ENCODE measurements at places on chromosomes 3 and 15.
A peak's percentile ranks its signal among the peaks of the same experiment; 100 is the strongest.

DNA sequence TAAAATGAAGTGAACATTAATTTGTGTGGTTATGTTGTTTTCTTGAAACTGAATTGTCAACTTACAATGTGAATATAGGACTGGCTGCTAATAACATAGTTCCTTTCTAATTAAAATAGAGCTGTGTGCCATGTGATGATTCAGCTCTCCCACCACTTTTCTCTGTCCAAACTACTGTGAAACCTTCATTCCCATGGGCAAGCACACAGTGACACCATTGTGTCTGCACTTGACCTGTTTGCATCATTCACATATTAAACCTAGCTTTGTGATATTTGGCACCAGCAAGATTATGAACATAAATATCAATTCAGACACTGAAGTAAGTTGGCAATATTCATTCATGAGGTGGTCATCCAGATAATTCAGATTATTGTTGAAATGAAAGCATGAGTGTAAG lies 78.8 kb upstream of the TCF12 start:
- no peak for DNase-seq

GRCh38 chr15:47987908-47988532 lies 132.8 kb upstream of the SLC24A5 start:
- DNase-seq = peak; percentile 51

DNA sequence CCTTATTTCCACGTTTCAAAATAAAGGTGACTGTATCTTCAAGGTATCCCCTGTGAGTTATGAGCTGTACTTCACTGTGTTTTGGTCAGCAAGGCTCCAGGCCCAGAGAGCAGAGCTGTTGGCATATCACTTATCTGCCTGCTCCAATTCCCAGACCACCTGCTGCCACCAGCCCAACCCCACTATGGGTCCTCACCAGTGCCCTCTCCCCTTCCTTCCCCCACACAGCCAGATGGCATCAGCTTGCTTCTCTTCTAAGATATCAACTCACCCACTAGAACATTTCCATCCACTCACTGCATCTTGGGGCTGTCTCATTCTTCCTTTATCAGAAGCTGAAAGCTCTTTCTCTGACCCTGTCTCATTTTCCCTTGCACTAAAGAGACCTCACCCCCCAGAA lies 136.9 kb upstream of the EIF1B start:
- DNase-seq = no peak

GRCh38 chr15:64987136-64987535 lies 2.6 kb downstream of the SPG21 start:
- no peak for DNase-seq

DNA sequence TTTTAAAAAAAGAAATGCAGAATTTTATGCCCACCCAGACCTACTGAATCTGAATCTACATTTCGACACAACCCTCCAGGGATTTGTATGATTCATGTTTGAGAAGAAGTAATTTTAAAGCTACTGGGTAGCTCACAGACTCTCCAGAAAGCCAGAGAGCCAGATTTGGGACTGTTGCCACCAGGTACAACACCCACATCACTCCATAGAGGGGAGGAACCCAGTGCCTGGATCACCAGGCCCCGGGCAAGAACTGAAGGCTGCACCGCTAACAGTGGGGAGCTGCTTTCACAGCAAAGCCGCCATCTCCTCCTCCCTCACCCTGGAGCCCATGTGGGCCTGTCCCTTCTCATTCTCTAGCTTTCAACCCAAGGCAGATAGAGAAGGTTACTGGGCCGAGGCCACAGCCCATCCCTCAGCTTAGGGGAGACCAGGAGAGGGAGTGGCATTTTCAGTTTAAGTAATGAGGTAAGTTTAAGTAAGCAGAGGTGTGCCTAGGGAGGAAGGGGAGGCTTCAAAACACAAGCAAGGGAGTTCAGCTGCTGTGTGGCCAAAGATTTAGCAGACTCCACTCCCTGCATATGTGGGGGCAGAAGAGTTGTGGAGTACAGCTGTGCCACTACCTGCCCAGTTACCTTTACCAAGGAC lies 109.8 kb downstream of the IL12A start:
- no peak for DNase-seq

DNA sequence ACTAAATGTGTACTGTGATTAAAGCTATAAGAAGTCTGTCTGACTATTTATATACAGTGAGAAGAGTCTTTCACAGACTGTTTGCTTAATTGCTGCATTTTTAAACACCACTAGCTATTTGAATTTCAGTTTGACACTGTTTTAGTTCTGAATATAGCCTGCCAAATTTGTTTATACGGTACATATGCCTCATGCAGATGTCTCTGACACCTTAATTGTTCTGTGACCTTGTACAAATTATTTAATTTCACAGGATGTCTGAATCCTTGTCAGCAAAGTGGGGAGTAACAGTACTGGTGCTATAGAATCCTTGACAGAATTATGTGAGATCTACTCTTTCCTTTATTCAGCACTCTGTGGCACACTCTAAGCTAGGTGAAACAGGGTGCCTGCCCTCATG lies 125.5 kb downstream of the MBNL1 start:
- no peak for DNase-seq

GRCh38 chr3:195809291-195809785 lies 2.4 kb downstream of the MUC4 start:
- DNase-seq = no peak

GRCh38 chr15:73872346-73872745 lies 1.0 kb upstream of the TBC1D21 start:
- no peak for DNase-seq

GRCh38 chr3:185983495-185984141 lies 45.8 kb upstream of the TRA2B start:
- peak; percentile 68 for DNase-seq

- DNase-seq = no peak
Measured at GRCh38 chr3:64268926-64269325, 43.7 kb upstream of the PRICKLE2 start.

GRCh38 chr15:85504749-85505676 lies 124.6 kb downstream of the AKAP13 start:
- DNase-seq = peak; percentile 60

DNA sequence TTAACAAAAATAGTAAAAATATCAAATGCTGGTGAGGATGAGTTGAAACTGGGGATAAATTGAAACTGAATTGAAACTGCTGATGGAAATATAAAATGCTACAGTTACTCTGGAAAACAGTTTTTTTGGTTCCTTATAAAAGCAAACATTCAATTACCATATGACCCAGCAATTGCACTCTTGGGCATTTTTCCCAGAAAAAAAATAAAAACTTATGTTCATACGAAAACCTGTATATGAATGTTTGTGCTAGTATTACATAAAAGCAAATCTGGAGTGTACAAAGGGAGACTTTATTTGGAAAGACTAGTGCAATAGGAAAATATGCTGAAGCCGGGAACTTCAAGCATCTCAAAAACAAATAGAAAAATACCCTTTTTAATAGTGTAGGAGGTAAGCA lies 857.9 kb upstream of the CADM2 start:
- no peak for DNase-seq

DNA sequence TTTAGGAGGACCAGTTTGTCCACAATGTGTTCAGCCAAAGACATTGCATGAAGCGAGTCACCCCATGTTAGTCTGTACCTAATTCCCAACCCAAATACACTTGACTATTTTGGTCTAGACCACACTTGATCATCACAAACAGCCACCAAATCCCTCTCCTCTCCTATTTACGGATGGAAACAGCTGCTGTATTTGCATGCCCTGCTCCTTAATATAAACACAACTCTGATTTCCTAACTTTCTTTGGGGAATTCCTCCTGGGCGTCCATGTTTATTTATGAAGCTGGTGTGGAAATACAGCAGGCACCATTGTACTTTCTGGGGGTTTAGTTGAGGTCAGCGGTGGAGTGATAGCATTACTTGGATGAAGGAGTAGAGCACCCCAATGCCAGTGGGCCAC lies 235.2 kb downstream of the TLE3 start:
- no peak for DNase-seq

DNA sequence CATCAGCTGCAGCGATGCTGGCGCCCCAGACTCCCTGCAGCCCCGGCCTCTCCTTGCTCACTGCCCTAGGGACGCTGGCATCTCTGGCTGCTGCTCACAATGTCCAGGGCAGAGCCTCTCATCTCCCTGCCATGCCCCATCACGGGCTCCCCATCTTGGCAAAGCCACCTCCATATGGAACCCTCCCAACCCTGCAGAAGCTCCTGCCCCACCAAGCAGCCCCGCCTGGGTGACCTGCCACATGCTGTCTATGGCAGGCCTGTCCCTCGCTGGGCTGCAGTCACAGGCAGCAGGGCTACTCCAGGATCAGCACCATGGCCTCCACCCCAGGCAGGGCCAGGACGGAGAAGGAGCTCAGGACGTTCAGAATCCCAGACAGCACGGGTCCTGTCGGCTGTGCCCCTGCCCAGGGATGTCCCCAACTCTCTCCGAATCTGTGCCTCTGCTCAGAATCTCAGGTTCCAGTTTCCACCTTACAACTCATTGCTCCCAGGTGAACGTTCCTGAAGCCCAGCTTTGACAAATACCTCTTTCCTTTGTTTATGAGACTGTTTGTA lies 58.4 kb downstream of the PLXNA1 start:
- no peak for DNase-seq

- DNase-seq = no peak
Measured at GRCh38 chr15:33451385-33451784, 140.6 kb downstream of the RYR3 start.

DNA sequence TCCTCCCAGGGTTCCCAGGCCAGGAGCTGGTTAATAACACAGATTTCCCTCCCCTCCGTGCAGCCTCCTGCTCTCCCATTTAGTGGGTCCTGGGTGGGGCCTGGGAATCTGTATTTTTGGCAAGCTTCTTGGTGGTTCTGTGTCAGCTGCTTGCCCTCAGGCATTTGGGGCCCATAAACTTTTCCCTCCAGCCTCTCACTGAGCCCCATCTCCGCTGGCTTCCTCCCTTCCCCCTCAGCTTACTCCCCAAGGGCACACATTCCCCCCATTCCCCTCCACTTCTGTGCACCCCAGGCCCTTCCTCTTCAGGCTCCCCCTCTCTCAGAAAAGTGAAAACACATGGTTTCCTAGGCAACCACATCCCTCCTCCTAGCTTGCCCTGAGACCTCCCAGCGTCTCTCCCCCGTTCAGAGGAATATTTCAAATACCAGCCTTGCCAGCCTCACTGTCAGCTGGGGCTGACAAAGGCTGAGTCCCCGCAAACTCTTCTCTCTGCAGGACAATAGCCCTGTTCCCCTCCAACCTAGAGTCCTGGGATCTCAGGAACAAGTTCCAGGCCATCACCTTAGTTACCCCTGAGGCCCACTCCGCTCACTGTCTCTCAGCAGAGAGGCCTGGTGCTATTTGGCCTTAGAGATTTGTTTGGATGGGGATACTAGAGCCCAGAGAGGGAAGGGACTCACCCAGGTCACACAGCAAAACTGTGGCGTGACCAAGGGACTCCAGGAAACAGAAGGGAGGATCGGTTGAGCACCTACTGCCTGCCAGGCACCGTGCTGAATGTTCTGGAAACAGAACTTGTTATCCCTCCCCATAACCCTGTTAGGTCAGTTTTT lies 44.6 kb upstream of the SMAD6 start:
- no peak for DNase-seq

- DNase-seq = no peak
Measured at GRCh38 chr3:25044762-25045710, 383.0 kb upstream of the RARB start.

GRCh38 chr3:34678575-34678974 lies 880.1 kb downstream of the PDCD6IP start:
- no peak for DNase-seq

GRCh38 chr15:91622711-91623342 lies 230.7 kb upstream of the SLCO3A1 start:
- no peak for DNase-seq

DNA sequence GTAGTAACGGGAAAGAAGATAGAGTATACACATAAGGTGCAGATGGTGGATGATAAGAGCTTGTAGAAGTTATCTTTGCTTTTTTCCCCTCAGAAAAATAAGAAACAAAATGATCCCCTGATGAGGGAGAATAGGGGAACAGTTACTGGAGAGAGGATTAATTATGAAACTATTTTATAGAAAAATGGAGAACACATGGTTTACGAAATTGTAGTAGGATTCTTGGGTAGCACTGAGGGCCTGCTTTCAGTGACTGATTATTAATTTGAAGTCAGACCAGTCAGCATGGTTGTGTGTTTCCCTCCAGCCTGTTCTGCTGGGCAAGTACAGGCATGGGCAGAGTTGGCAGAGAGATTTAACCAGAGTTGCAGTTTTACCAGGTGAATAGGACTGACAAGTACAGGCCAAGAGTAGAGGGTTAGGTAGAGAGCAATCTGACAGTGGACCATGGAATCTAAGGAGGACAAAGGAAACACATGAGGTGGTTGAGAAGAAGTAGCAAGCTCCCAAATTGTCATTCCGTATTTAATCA lies 5.9 kb downstream of the SLC49A4 start:
- no peak for DNase-seq

- DNase-seq = no peak
Measured at GRCh38 chr15:69443032-69443611, 9.5 kb upstream of the RPLP1 start.

- no peak for DNase-seq
Measured at GRCh38 chr15:81098861-81099651, 35.0 kb upstream of the CFAP161 start.

GRCh38 chr15:38874464-38874863 lies 309.9 kb upstream of the RASGRP1 start:
- no peak for DNase-seq

DNA sequence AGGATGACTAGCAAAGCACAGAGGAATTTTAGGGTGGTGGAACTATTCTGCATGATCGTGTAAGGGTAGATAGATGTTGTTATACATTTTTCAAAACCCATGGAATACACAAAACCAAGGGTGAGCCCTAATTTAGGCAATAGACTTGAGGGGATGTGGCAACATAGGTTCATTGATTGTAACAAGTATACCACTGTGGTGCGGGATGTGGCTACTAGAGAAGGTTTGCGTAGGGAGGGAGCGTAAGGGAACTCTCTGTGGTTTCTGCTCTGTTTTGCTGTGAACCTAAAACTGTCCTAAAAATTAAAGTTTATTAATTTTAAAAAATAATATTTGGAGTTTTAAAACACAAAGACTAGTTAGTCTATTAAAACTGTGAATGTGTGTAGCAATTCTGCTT lies 202.8 kb downstream of the PLCL2 start:
- DNase-seq = no peak

DNA sequence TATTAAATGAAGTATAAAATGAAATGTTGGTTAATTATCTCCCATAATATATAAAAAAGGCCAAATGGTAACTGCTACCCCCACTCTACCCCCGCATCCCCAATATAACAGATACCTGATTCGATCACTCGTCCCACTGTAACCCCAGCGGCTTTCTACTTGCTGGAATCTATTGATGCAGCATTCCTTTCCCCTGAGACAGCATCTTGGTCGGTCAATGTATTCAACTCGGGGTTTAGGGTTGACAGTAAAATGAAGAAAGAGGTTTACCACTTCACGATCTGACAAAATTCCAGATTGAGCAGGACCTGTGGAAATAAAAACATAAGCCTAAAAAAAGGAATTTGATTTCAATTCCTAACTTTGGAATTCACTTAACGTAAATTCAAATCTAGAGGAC lies 18.6 kb upstream of the C15orf40 start:
- no peak for DNase-seq

GRCh38 chr3:38110314-38111050 lies 26.4 kb downstream of the ACAA1 start:
- DNase-seq = no peak
